ENCODE measurements at places on chromosomes 6 and 20.

DNA sequence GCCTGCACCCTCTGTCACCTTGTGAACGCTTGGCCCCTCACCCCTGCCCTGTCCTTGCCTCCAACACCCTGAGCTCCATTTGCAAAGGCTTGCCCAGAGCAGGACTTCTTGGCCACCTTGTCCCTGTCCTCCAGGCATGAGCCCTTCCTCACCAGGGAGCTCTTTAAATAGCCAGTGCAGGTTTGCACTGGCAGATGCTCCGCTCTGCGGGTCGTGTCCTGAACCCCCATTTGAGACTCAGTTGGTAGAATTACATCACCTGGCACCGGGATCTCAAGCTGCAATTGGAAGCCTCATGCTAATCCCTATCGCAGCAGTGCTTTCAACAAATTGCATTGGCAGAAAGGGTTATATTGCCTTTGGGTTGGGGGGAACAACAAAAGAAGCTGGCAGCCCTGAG lies 85.9 kb downstream of the TRMT6 start:
- DNase-seq, result no peak

GRCh38 chr6:73586416-73586974 lies 65.7 kb upstream of the EEF1A1 start:
- peak; percentile 40 for DNase-seq

- DNase-seq, result no peak
Measured at GRCh38 chr20:62925420-62926228, 681 bp downstream of the DIDO1 start.

- no peak for DNase-seq
Measured at GRCh38 chr20:8427419-8428040, 295.5 kb downstream of the PLCB1 start.

GRCh38 chr20:38196592-38196991 lies 31.5 kb upstream of the TGM2 start:
- peak; percentile 93 for DNase-seq
